ENCODE measurements at places on chromosomes 1 and 21.
A peak's percentile ranks its signal among the peaks of the same experiment; 100 is the strongest.

DNA sequence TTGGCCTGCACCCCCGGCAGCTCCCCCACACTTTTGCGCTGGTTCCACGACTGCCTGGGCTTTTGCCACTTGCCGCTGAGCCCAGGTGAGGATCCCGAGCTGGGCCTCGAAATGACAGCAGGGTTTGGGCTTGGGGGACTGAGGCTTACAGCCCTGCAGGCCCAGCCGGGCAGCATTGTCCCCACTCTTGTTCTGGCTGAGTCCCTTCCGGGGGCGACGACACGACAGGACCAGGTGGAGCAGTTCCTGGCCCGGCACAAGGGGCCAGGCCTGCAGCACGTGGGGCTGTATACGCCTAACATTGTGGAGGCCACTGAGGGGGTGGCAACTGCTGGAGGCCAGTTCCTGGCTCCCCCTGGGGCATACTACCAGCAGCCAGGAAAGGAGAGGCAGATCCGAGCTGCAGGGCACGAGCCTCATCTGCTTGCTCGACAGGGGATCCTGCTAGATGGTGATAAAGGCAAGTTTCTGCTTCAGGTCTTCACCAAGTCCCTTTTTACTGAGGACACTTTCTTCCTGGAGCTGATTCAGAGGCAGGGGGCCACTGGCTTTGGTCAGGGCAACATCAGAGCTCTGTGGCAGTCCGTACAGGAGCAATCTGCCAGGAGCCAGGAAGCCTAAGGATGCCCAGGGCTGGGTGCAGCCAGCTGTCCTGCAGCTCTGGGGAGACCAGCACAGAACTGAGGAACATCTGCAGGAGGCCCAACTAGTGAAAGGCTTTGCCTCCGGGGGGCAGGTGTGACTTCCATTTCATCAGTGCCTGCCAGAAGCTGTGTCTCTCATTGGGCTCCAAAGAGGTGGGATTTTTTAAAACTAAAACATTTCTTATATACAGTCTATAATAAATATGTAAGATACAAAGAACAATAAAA is 1.2 kb downstream of the HPDL start:
- DNase-seq: no peak

GRCh38 chr1:190494451-190494850 is 16.8 kb upstream of the BRINP3 start:
- DNase-seq: no peak

DNA sequence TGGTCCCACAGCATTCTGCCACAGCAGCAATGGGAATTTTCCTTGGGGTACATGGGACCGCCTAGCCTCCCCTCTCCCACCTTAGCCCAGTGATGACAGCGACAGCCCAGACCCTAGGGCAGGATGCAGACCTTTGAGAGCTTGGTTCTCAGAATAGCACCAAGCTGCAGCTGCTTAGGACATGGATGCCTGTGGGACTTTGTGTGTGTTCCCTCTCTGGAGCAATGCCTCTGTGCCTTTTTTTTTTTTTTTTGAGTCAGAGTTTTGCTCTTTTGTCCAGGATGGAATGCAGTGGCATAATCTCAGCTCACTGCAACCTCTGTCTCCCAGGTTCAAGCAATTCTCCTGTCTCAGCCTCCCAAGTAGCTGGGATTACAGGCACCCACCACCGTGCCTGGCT is 44.2 kb upstream of the AK4 start:
- DNase-seq: no peak

DNA sequence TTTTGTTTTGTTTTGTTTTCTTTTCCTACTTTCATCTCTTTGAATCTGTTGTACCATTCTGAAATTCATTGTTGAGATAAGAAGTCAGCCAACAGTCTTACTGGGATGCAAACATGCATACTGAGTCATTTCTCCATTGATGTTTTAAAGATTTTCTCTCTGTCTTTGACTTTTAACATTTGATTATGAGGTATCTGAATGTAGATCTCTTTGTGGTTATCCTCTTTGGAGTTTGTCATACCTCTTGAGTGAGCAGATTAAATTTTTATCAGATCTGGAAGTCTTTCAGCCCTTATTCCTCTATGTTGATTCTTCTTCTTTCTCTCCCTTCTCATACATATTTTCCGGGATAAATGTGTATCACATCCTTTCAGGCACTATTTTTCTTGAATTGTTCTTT is 406.9 kb upstream of the NCAM2 start:
- DNase-seq: no peak

- DNase-seq: no peak
Observed at GRCh38 chr1:231865331-231865730, 238.7 kb downstream of the DISC1 start.

DNA sequence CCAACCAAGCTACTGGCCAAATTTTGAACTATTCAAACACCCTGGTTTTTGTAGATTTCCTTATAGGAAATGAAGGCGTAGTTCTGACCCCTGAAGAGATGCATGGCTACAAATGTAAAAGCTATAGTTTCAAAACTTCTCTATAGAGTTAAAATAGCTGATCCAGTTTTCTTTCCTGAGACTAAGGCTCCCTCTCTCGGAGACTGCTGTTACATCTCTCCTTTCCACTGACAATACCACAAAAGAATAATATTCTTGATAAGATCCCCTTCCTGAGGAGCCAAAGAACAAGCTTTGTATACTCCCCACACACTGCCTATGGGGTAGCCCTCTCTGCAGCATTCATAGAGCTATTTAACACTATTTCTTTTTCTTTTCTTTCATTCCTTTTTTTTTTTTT is 6.7 kb upstream of the CFAP126 start:
- DNase-seq: no peak

DNA sequence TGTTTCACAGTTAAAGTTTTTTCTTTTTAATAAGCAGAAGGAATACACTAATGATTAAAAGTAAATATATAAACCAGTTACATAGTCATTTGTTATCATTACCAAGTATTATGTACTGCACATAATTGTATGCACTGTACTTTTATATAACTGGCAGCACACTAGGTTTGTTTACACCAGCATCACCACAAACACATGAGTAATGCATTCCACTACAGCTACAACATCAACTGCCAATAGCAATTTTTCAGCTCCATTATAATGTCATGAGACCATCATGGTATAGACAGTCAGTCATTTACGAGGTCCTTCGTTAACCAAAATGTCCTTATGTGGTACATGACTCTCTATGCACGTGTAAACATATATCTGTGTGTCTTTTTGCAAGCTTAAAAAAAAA is 35.2 kb downstream of the SCYL3 start:
- DNase-seq: no peak

- DNase-seq: no peak
Observed at GRCh38 chr1:17861685-17862084, 106.6 kb downstream of the ACTL8 start.

- no peak for DNase-seq
Observed at GRCh38 chr1:206646504-206646903, 11.2 kb downstream of the DYRK3 start.

DNA sequence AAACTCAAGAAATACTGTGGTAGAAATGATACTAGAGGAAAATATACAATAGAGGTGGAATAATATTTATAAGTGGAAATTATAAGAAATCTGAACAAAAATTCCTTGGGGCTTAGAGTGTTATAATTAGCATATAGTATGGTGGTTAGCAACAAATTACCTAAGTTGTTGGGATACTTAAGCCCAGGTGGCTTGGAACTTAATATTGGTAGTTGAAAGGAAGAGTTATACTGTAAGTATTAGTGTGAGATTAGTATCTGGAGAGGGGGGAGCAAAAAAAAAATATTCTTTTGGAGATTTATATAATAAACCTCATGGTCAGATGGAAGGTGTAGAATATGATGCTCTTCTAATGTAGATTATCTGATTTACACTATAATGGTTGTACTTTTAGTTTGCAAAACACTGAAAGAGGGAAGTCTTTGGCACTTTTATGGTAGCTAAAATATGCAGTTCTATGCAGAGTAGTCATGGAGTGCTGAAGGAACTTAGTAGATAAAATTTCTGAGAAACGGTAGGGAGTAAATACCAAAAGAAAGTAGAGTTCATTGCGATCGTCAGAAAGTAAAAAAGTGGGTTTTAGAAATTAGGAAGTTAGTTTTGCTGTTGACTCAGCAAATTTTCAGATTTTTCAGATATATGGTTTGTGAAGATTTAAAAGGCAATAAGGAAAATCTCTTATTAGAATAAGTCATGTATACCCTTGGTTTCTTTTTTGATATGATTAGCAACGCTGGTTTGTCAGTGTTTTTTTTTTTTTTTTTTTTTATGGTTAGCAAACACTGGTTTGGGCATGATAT is 45.7 kb downstream of the MTF2 start:
- no peak for DNase-seq

- no peak for DNase-seq
Observed at GRCh38 chr1:119462964-119463363, 44.0 kb upstream of the HSD3B1 start.

DNA sequence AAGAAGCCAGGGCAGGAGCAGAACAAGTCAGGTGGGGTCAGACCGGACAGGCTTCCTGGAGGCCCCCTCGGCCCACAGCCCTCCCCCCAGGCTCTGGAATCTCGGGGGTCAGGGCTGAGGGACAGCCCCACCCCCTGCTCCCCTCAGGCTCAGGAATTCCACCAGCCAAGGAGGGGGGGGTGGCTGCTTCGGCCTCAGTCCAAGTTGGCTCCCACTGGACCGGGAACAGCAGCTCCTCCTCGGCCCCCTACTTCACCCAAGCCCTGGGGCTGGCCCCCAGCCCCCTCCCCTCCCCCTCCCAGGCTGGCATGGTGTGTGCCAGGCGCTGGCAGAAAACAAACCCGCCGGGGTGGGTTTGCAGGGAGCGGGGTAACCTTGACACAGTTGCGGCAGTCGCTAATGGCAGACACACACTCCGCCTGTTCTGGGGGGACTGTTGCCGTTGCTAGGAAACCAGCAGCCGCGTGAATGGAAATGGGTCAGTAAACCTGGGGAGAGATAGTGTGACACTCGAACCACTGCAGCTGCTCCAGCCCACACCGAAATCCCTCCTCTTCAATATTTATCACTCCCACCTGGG is 32.4 kb downstream of the AHDC1 start:
- DNase-seq: no peak

DNA sequence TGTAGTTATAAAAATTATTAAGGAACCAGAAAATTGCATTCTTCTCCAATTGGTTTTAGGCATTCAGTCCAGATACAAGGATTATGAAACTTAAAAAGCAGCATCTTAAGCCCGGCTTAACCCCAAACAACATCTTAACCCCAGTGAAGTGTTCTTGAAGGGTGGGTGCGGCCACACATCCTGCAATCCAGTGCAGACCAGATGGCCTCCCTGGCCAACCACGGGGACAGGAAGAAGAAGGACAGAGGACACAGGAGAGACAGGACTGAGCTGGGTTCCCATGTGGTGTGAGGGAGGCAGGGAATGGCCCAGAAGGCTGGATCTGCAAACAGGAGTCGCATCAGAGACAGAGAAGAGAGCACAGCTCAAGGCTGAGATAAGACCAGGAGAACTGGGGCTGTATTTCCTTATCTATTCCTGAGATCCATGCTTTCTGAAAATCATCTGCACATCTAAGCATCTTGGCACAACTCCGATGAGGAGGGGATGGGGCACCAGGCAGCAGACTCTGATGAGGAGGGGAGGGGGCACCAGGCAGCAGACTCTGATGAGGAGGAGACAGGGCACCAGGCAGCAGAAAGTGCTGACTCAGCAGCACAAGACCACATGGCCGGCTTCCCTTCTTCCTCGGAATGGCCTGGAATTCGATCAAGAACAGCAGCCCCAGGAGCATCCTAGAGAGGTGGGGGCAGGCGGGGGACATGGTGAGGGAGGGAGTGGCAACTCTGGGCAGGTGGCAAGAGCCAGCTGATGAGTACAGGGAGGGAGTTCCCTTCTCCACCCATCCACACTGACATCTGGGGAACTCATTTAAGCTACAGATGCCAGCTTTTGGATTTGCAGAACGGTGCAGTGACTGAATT is 26.6 kb downstream of the ABCG1 start:
- no peak for DNase-seq

DNA sequence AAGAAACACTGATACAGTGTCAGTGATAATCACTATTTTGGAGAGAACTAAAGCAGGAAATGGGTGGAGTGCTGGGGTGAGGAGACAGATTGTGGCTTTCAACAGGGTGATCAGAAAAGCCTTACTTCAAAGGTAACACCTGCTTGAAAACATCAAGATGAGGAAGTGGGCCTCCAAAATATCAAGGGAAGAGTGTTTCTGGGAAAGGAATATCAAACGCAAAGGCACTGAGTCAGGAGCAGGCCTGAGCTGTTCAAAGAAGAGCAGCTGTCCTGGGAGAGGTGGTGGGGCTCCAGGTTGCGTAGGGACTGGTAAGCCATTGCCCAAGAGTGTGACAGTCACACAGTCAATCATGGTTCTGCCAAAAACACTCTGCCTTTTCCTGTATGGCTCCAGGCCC is 47.1 kb upstream of the ATP1A1 start:
- peak; percentile 54 for DNase-seq

DNA sequence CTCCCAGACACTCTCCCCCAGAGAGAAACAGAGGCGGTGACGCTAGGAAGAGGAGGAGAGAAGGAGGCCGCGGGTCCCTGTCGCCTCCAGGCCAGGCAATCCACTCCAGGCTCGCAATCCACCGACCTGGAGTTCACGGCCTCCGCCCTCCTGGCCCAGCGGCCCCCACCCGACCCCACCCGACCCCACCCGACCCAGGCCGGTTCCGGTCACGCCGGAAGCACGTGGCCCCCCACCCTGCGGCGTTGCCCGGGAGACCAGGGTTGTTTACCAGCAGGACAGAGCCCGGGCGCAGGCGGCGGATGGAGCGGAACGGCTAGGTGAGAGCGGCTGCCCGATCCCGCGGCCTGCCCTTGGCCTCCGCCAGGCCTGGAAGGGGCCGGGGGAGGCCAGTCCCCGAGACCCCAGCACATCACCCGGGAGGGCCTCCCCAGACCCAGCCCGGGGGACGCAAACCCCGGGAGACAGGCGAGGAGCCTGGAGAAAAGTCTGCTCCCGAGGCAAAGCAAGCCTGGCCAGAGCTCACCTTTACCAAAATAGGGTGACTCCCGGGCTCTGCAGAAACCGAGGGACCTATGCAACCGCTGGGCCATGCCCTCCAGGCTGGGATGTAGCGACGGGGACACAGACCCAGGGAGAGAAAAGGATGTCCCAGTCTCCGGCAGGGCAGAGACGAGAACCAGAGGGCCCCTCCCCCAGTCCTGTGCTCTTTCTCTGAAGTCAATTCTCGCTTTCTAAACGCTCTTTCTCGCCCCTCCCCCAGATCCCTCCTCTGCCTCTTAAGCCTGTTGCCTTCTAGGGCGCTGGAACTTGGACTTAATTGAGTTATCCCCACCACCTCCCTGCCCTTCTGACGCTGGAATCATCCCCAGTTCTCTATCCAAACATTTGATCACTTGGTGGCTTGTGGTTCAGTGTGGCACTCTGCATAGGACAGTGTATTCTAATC is at the start of the genes PLA2G2C and UBXN10:
PLA2G2C (minus strand) TSS at position 685 of the 949 bp plus-strand sequence. CDS start 9,155 bp downstream, outside the sequence.
UBXN10 (plus strand) TSS at position 263 of the 949 bp plus-strand sequence. CDS start 4,466 bp downstream, outside the sequence.
- DNase-seq: no peak

- DNase-seq: no peak
Observed at GRCh38 chr21:38599381-38599975, 101.2 kb upstream of the ERG start.

- DNase-seq: no peak
Observed at GRCh38 chr1:22225858-22226589, 83.1 kb upstream of the WNT4 start.
